ENCODE measurements at places on chromosomes 13 and 19.
A peak's percentile ranks its signal among the peaks of the same experiment; 100 is the strongest.

GRCh38 chr13:36758345-36758744 lies 60.7 kb upstream of the RFXAP start:
- DNase-seq = no peak

GRCh38 chr19:6465006-6465405 lies 935 bp downstream of the CRB3 start:
- DNase-seq = no peak

- no peak for DNase-seq
These were observed 25.1 kb downstream of the TMEM255B start for GRCh38 chr13:113783966-113784644.

DNA sequence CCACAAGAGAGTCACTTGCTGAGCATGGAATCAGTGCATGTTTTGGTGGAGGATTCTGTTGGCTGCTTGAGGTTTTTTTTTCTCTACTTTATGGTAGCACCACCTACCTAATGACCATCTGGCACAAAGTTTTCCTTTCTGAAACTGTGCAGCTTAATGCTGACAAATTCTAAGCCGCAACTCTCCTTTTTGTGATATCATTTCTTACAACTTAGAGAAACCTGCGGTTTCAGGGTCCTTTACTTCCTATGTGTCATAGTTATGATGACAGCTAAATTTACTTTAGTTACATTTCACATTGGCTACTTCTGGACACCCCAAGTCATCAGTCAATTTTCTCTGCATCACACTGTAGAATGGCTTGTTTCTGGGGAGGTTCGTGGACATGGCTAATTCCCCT lies 115.4 kb upstream of the TMTC4 start:
- no peak for DNase-seq

DNA sequence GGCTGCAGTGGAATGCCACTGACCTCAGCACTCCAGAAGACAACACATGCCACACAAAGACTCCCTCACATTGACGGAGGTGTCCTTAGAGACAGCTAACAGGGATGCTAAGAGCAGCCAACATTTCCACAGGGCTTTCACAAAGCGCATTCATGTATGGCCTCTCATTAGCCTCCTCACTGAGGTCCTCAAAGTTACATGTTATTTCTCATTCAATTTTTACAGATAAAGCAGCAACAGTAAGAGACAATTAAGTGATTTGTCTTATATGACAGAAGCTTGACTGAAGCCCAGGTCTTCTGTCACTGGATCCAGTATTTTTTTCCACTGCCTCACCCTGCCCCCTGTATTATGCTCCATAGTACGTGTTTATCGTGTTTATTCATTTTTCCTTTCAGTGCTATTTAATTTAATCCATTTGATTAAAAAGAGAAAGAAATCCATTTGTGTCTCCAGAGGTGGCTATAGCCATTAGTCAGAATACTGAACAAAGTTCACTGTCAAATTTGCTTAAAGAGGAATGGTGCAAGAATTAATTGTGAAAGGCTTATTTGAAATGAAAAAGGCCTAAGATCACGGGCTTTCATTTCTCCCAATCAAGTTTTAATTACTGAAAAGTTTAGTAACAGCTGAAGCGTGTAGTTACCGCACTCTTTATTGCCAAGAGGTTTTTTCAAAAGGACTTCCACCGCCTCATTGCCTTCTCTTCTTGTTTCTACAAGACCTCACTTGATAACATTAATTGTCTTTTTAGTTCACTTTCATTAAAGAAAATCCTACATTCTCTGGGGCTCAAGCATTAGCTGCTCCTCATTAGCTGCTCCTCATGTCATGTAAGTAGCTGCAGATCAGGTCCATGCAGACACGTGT lies 115.0 kb downstream of the COG6 start:
- no peak for DNase-seq

DNA sequence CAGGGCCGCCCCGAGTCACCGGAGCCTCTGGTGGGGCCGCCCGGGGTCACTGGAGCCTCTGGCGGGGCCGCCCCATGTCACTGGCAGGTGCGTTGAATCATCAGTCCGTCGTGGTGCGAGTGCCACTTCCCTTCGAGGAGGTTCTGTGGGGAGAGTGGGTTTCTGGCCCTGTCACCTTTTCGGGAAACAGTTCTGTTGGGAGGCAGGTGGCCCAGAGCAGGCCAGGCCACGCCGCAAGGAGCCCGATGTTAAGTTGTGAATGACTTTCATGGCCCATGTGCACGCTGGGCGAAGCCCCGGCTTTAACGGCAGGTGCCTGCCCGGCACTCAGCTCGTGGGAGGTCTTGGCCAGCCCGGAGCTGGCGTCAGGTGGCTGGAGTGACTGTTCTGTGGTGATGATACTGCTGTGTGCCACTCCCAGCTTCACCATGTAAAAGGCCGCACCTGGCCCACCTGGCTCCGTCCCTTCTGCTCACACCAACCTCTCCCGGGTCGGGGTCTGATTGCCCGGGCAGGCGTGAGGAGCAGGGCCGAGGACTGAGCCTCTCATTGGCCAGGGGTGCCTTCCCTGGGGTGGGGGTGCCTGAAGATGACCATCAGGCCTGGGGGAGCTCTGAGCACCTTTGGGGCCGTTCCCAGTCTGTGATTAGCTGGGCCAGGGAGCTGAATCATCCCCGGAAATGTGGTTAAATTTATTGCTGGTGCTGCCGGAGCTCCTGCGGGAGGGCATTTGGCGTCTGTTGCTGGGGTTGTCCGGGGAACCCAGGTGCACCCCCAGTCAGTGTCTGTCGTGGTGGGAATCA lies 29.2 kb downstream of the CSNK1G2 start:
- DNase-seq = no peak

- DNase-seq = no peak
These were observed 1735.6 kb upstream of the SPRY2 start for GRCh38 chr13:82076496-82076895.

GRCh38 chr19:18856385-18857126 lies 24.8 kb downstream of the UPF1 start:
- no peak for DNase-seq

DNA sequence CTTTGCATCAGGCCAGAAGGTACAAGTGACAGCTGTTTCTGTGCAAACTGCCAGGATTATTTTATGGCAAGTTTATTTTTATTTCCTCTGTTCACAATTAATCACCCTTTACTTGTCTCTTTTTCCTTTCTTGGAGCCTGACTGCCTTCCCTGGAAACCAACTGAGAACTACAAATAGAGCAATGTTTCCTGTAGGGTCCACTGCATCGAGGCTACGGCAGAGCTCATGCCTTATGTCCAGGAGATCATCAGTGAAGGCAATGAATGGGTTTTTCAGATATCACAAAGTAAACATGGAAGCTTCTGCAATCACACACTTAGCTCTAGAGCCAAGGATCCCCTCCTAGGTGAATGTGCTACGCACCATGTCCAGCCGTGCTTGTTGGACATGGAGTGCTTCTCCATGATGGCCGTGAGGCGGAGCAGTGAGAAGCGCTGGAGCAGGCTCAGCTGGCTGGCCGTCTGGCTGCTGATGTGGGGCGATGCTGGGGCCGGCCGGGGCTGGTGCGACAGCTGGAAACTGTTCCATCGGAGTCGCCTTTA lies 110.9 kb downstream of the KL start:
- DNase-seq = no peak

GRCh38 chr19:47430041-47430802 lies 10.9 kb upstream of the MEIS3 start:
- DNase-seq = no peak

GRCh38 chr19:8578642-8579265 lies 1.5 kb upstream of the MYO1F start:
- DNase-seq = peak; percentile 65

- DNase-seq = no peak
These were observed 29.6 kb downstream of the TNFSF11 start for GRCh38 chr13:42603571-42603970.

- no peak for DNase-seq
These were observed 221.3 kb downstream of the NHLRC3 start for GRCh38 chr13:39259371-39260140.

- no peak for DNase-seq
These were observed 5.0 kb upstream of the ARHGAP45 start for GRCh38 chr19:1061987-1062386.

- no peak for DNase-seq
These were observed 208.8 kb downstream of the SLITRK6 start for GRCh38 chr13:85590231-85590931.

DNA sequence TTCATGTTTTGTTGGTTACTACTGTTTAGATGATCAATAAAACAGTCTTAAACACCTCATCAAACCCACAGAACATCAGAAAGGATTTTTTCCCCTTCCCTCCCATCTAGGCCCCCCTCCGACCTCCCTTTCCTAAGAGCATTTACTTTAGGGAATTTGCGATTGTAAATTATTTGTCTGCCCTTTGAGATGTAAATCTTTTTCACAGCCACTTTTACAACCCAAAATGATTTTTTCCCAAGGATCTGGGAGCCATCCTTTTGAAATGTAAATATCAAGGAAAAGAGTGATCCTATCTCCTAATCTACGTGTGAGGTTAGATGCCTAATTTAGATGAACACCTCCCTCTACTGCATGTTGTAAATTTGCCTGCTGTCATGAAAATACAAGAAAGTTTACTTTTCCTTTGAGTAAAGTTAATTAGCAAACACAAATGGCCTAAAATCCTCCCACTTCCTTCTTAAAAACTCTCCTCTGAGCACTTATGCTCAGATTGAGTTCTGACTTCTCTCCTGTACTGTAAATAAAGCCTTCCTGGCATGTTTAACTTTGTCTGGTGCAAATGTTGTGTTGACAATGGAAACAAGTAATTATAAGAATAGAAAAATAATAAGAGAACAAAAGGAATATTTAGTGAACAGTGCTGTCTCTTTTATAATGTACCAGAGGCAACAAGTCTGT lies 1646.9 kb upstream of the SPRY2 start:
- no peak for DNase-seq

DNA sequence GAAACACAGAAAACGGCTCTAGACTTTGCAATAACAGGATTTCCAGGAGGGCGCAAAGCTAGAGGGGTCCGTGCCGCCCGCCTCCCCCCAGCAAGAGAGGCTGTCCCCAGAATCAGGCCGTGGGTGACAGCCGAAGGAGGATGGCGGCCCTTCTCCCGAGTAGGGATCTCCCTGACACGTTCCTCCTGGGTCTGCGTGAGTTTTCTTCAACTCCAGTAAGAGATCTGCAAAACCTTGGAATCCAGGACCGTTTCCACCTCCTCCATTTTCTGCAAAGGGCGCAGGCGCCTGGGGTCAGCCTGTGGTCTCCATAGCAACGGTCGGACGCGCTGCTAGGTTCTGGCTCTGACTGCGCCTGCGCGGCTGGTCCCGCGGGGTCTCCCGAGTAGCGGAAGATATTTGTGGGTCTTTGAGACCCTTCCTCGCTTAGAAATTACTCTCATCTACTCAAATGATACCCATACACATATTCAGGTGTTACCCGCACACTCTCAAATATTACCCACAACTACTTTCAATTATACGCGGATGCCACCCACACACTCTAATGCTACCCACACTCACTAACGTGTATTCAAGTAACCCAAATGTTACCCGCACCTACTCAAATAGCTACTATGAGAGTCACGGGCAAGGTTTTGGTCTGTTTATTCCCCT lies 2.1 kb downstream of the PNMA8C start:
- no peak for DNase-seq

DNA sequence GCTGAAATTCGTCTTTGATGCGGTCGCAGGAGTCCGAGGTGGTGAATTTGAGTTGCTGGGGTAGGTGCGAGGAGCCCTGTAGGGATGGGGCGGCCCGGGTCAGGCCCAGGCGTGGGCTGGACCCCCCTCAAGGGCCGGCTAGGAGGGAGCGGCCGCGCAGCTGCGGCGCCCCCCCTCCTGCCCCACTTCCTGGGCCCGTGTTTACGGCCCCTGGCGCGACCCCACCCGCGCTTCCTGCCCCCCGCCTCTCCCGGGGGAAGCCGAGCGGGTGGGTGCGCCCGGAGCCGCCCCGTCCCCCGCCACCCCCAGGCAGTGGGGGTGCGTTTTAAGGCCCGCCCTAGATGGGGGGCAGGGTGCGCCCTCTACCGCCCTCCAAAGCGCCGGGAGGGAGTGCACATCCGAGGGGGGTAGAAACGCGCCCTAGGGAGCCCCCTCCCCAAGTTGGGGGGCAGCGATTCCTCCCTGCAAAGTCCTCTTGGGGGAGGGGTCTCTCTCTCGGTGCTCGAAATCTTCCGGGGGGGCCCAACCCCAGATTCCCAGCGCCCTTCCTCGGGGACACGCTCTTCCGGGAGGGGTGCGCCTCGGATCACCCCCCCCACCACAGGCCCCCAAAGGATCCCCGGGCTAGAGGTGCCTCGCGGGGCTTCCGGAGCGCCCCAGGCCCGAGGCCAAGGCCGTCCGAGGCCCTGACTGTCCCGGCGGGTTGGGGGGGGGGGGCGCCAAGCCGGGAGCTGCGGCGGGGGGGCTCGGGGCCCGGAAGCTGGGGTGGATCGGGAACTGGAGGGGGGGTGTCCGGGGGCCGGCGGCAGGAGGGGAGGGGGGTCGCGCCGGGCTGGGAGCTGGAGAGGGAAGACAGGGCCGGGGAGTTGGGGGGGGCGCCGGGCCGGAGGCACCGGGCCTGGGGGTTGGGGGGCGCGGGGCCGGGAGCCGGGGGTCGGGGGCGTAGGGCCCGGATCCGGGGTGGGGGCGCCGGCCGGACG lies 823 bp downstream of the TLE5 start:
- DNase-seq = peak; percentile 29

GRCh38 chr19:2798733-2799132 lies 13.4 kb downstream of the THOP1 start:
- DNase-seq = no peak

DNA sequence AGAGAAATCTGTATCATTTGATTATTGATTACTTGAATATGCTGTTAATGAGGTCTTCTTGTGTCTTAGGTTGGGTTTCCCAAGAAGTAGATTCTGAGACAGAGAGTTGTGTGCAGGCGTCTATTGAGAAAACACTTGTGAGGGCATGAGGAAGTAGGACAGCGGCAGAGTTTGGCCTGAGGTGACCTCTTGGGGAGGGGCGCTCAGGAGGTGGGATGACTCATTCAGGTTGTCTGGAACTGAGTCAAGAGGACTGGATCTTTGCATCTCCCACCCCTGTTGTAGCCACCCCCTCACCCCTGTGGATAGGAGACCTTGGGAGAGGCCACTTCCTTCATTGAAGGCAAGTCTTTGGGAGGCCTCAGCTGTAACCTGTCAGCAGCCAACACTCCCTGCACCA lies 35.2 kb upstream of the WDFY2 start:
- DNase-seq = no peak

- DNase-seq = no peak
These were observed 600.8 kb downstream of the DIAPH3 start for GRCh38 chr13:59562924-59563323.

DNA sequence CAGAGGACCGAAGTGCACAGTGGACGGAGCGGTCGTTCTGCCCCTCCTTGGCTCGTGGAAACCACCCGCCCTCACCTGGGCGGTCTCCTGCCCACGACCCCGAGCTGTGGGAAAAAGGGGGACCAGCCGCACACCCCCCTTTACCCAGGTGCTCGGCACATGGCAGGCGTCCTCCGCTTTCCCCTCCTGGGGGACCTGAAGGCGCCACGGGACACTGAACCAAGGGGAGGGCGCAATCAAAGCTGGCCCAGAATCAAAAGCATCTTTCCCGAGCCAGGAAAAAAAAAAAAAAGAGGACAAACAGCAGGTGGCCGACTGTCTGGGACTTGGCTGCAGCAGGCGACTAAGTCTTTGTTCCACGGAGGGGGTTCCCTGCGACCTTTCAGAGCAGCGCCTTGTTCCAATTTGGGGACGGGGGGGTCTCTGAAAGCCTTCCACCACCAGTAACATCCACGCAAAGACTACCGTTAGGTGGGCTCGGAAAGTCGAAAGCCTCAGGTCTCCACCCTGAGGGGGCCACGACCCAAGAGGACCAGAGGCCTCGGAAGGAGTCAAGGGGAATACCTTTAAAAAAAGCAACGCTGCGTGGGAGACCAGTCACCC lies 1.1 kb downstream of the MBD3 start:
- no peak for DNase-seq
